ENCODE measurements at places on chromosomes 6 and 20.

- DNase-seq, result no peak
Observed at GRCh38 chr20:36336954-36337704, 31.0 kb downstream of the DLGAP4 start.

- no peak for DNase-seq
Observed at GRCh38 chr20:8986631-8987030, 82.3 kb upstream of the PLCB4 start.

DNA sequence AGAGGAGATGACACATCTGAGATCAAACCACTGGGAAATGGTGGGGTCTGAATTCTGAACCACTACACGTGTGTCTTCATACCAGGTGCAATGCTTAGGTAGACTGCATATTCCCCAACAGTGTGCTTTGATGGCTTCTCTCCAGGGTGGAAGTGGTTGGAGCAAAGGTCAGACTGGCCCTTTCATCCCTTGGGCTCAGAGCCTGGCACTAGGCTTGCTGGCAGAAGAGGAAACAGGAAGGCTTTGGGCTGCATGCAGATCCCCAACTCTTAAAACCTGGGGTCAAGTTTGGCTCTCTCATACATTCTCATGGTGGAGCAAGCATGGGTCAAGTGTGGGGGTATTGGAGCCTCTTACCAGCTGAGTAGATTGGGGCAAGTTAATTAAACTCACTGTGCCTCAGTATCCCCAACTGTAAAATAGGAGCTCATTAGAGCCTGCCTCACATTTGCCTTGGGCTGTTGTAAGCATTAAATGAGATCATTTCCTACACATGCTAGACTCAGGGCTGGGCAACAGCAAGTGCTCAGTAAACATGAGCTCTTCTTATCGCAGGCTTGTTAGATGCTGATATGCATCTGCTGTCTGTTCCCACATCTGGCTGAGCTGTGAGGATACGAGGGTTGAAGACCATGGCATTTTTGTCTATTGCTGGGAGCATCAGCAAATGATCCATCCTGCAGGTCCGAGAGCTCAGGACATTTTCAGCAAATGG lies 51.6 kb upstream of the FAM83D start:
- no peak for DNase-seq

DNA sequence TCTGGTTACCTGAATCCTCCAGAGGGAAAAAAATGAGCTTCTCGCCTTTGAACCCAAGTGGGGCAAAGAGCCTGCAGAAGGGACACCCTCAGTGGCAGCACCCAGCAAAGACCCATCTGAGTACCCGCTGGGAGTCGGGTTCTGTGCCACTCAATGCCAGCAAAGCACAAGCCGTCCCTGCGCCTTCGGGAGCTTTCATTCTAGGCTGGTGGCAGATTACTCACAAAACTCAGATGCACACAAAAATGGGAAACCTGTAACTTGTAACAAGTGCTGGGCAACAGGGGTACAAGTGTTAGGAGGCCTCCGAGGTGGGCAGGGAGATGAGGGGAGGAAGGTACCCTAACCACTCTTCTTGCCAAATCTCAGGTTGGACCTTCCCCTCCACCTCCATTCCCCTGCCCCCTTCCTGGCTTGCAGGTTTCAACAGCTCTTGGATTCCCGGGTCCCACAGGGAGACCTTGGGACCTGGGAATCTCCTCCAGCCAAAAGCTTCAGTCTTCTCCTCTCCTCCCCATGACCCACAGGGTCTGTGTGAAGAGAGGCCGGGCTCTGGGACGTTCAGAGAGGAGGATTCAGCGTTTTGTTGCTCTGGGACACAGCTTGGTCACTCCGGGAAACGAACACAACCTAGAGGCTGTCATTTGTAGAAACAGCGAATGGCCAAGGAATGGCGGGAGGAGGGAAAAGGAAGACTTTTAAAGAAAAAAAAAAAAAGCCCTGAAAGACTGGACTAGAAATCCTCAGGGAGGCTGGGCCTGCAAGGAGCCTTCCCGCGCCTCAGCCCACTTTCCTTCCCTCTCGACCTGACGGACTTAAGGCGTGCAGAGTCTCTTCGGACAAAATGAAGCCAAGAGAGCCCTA lies 1.2 kb upstream of the PARD6B start:
- no peak for DNase-seq

- no peak for DNase-seq
Observed at GRCh38 chr6:490251-491037, 98.9 kb downstream of the IRF4 start.

DNA sequence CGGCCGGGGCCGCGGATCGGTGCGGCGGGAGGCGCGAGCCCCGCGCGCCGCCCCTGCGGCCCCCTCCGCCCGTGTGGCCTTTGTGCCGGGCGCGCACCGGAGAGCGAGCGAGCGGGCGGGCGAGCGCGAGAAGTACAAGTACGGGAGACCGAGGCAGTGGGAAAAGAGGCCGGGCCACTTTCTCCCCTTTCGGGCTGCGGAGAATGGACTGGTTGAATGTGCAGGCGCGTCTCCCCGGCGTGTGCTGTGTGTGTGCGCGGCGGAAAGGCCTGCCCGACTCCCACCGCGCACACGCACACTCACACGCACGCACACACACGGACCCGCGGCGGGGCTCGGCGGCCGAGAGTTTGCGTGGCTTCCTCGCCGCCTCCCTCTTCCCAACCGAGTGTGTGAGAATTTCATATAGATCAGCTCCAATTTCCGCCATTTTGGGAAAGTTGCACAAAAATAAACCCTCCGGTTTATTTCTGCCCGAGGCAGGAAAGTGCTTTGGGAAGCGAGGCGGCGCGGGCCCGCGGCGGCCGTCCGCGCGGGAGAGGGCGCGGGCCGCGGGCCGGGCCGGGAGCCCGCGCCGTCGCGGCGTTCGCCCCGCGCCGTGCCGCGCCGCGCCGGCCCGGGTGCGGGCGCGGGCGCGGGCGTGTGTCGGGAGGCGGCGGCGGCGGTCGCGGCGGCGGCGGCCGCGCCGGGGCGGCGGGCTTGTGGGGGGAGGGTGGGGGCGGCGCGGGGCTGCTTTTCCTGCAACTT lies 1.1 kb downstream of the L3MBTL3 start:
- DNase-seq, result peak; percentile 11

GRCh38 chr6:48619771-48620170 lies 508.8 kb upstream of the PTCHD4 start:
- DNase-seq, result no peak

DNA sequence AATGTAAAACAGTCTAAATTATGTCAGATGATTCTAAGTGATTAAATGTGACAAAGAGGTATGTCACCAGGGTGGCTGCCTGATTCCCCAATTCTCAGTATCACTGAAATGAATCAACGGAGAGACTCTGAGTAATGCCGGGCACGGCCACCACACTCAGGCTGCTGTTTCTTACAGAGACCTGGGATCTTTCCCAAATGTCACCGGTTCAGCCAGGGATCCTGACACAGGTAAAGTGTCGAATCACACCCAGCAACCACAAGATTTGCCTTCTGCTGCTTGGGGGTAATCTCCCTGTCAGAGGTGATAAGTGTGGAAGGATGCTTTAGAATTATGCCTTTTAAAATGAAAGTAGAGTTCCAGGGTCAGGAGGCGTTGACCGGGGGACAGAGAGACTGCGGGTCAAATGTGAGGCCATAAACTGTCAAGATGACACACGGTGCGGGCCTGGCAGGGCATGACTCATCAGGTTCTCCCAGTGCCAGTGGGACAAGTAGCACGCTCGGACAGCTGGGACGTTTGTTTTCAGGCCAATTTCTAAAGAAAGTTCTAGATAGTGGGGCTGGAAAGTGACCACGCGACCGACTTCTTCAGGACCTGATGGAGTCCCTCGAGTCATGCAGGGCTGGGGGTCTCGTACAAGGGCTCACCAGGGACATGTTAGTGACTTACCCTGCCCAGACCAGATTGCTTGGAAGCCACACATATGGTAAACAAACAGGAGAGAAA lies 48.9 kb downstream of the PRDM1 start:
- DNase-seq, result no peak

GRCh38 chr20:45576995-45577394 lies 2.1 kb downstream of the WFDC8 start:
- no peak for DNase-seq

- DNase-seq, result no peak
Observed at GRCh38 chr6:26514984-26515383, 14.9 kb downstream of the BTN1A1 start.

GRCh38 chr6:34462551-34462971 lies 3.3 kb upstream of the PACSIN1 start:
- DNase-seq, result no peak

- DNase-seq, result no peak
Observed at GRCh38 chr20:23873370-23874015, 6.1 kb downstream of the CST5 start.

GRCh38 chr6:158909938-158910337 lies 90.1 kb downstream of the RSPH3 start:
- no peak for DNase-seq

DNA sequence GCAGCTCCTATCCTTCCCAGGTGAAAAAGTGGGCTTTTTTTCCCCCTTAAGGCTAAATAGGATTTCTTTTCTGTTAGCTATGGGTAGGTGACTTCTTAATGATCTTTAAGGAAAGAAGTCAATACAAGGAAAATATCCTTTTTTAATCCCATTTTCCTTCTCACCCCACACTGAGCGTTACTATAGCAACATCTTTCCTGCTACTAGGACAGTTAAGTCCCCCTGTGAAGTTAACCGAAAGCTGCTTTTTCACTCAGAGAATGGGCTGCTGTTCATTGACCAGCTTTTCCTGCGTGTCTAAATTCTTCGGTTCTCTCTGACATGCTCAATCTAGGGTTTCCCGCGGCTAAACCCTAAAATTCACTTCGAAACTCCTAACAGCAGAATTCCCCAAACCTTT lies 173.1 kb upstream of the AGPAT4 start:
- DNase-seq, result no peak

DNA sequence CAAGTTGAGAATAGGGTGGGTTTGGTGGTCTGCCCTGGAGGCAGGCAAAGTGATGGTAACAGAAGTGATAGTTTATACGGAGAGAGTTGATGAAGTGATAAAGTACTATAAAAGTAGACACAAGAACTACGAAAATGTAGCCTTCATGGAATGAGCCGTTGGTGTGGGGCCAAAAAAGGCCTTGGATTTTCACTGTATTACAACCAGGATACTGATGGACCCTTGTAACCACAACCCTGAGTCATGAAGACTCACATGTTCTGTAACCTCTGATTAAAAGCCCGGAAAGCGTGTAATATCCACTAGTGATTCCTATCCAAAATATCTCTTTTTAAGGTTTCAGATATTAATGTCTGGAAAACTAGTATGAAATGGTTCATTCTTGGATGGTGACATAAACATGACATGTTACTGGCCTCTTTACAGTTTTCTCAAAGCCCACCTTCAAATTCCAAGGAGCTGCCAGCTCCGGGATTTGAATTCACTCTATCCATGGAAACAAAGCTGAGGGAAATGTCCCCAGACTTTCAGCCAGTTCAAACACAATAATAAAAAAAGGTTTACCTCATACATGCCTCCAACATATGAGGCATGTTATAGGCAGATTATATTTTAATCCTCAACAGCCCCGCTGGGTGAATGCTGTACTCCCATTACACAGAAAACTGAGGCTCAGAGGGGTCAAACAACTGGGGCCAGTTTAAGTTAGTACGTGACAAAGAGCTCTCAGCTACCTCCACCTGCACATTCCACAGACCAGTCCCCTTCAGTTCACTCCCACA lies 55.4 kb downstream of the MRPL14 start:
- DNase-seq, result no peak

DNA sequence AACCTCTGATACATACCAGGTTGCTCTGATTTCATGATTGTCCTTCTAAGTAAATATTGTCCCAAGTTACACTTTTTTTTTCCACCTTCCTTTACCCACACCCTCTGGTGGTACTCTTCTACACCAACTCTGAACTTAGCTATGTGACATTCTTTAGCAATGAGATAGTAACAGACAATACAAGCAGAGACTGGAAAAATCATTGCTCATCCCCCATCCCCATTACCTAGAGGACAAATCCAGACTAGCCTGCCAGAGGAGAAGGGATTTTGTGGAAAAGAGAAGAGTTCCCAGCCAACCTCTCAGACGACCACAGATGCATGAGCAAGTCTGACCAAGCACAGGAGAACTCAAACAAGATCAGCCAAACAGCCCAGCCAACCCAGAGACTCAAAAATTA lies 32.8 kb upstream of the TFAP2B start:
- no peak for DNase-seq

DNA sequence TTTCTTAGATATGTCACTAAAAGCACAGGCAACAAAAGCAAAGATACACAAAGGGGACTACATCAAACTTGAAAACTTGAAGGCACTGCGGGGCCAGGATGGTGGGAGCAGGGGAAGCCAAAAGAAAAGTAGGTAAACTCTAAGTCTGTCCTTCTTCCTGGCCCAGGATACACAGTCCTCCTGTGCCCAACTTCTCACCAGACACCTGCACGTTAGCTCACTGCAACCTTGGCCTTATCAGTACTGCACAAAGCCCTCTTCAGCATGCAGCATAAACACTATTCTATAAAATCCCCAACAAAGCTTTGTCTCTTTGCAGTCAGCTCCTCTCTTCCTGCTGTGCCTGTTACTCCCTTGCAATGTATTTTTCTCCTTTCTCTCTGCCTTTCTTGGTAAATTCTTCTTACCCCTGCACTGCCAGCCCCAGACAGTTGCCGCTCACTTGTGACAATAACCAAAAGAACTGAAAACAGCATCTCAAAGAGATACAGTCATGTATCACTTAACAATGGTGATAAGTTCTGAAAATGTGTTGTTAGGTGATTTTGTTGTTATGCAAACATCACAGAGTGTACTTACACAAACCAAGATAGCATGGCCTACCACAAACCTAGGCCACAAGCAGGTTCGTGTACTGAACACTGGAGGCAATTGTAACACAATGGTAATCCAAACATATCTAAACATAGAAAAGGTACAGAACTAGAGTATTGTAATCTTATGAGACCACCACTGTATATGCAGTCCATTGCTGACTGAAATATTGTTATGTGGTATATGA lies 51.2 kb downstream of the NINL start:
- no peak for DNase-seq

- no peak for DNase-seq
Observed at GRCh38 chr6:31157513-31158139, at the start of gene CCHCR1. TSS of gene CCHCR1 (minus strand) at chr6:31157802. CDS start at chr6:31157600, 202 bp downstream.

DNA sequence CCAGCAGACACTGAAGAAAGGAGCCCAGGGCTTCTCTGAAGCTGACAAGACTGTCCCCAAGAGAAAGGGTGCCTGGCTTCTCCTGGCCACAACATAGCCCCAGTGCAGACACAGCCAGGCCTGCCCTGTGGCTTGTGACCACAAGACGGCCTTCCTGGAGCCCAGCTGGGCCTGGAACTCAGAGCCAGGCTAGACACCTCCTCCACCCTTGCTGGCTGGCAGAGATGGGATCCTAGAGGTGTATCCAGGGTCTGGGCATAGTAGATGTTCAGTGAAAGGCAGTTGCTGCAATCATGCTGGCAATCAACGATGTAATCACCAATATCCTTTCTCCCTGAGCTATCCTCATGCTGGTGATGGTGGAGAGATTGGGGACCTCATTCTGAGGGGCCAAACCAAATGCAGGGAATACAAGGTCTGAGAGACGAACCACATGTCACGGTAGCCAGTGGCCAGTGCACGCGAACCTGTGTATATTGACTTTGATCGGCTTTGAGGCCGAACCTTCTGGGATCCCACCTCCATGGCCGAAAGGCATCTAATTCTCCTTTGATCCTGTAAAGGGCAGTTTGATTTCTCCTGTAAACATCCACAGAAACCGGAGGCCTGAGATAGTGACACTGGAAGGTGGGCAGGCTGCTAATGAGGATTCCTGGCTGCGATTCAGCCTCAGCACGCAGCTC lies 115.2 kb downstream of the PSMB1 start:
- DNase-seq, result no peak

GRCh38 chr20:40630099-40630498 lies 58.9 kb downstream of the MAFB start:
- DNase-seq, result no peak
